Colonic mucosa (tissue), 4 donors: ENCODE measurements at places on chromosomes 4 and X. TPM values are rescaled to one million over a fixed set of nuclear protein-coding genes. Genes with fewer than 3 reads are reported as not detected.

DNA sequence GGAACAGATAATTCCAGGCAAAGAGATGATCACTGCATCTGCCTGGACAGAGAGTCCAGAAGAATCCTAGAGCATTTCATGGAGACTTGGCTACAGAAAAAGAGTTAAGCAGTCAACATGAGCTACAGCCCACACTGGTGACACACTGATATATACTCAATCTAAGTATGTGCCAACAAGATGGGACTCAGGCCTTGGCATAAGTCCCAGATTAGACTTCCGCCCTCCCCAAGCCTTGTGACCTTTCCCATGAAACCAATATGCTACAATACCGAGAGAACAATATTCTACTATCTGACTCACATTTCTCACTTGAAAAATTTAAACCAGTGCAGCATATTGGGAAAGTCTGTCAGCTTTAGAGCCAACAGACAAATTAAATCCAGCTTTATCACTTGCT, 65.7 kb upstream of the SLITRK2 start:
- no peaks in the 10 kb centered on the region for H3K36me3 ChIP-seq
- H3K4me3 ChIP-seq = no peak overlapping the region
- no peaks in the 10 kb centered on the region for H3K4me1 ChIP-seq
- no peak for DNase-seq

GRCh38 chrX:40192196-40192595, 94.4 kb upstream of the BCOR start:
- H3K27me3 ChIP-seq = no peaks in the 10 kb centered on the region
- no peak overlapping the region for H3K4me3 ChIP-seq
- no peak overlapping the region for H3K27ac ChIP-seq
- no peak for DNase-seq
- H3K4me1 ChIP-seq = no peaks in the 10 kb centered on the region

Gene GLOD5
- total RNA-seq = 4.0 TPM

- no peak overlapping the region for H3K27ac ChIP-seq
- no peak for DNase-seq
- peaks cover 8% of the 10 kb centered on the region for H3K36me3 ChIP-seq
- no peaks in the 10 kb centered on the region for H3K4me1 ChIP-seq
These were observed 20.0 kb downstream of the UBE2D3 start for GRCh38 chr4:102807345-102807744.

GRCh38 chr4:139438141-139438540, 15.8 kb upstream of the RAB33B start:
- H3K27me3 ChIP-seq = no peaks in the 10 kb centered on the region
- H3K4me3 ChIP-seq = no peak overlapping the region
- no peaks in the 10 kb centered on the region for H3K36me3 ChIP-seq
- H3K4me1 ChIP-seq = no peaks in the 10 kb centered on the region
